ENCODE measurements at places on chromosomes 4 and X. TPM values are rescaled to one million over a fixed set of nuclear protein-coding genes. Genes with fewer than 3 reads are reported as not detected.

The SLITRK4 gene
- total RNA-seq: not detected

The IDUA gene
- total RNA-seq: 1.5 TPM

The NCBP2L gene
- total RNA-seq: not detected

The OFD1 gene
- total RNA-seq: 11.6 TPM

The PPEF1 gene
- total RNA-seq: not detected

The GPC3 gene
- not detected for total RNA-seq

The GNRHR gene
- total RNA-seq: not detected

The LDOC1 gene
- 11.6 TPM for total RNA-seq

The HSFX4 gene
- not detected for total RNA-seq

The CXCL9 gene
- not detected for total RNA-seq

The SPCS3 gene
- total RNA-seq: 106 TPM

The GRIPAP1 gene
- total RNA-seq: 16.2 TPM

The HEPH gene
- 6.5 TPM for total RNA-seq

The NEIL3 gene
- 3.8 TPM for total RNA-seq

The SCML2 gene
- 0.62 TPM for total RNA-seq

The BMP3 gene
- not detected for total RNA-seq

The PARM1 gene
- total RNA-seq: under 0.01 TPM

The GLRA3 gene
- total RNA-seq: not detected

The CPLX1 gene
- 0.23 TPM for total RNA-seq

The SPANXN3 gene
- total RNA-seq: not detected

The SLC9B2 gene
- 18.7 TPM for total RNA-seq

The SLC9A6 gene
- 11.5 TPM for total RNA-seq

The SSX4 gene
- total RNA-seq: not detected

The S100G gene
- total RNA-seq: not detected

The RASL11B gene
- 1.6 TPM for total RNA-seq

The SH3TC1 gene
- 45.4 TPM for total RNA-seq

The COL25A1 gene
- total RNA-seq: 0.08 TPM

The HSD17B13 gene
- total RNA-seq: not detected

Data from hair follicular keratinocyte (primary cell).